Sciatic nerve (tissue), 2 donors: ENCODE measurements at places on chromosomes 4 and X.

- DNase-seq: no peak
Observed at GRCh38 chr4:13953083-13953482, 325.6 kb upstream of the BOD1L1 start.

DNA sequence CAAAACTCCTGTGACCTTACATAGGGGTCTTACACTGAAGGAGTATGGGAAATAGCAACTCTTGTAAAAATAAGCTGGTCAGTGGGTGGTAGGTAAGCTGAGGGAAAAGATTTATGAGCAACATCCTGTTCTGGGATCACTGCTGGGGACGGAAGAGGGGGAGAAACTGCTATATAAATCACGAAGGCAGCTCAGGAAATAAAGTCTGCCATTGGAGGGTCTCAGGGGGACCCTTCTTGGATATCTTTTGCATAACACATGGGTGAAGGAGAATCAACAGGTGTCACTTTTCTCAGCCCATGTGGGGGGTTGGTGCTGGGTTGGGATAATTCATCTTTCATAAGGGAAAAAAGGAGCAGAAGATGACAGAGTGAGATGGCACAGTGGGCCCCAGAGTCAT is 33.7 kb downstream of the AFF1 start:
- no peak for DNase-seq

DNA sequence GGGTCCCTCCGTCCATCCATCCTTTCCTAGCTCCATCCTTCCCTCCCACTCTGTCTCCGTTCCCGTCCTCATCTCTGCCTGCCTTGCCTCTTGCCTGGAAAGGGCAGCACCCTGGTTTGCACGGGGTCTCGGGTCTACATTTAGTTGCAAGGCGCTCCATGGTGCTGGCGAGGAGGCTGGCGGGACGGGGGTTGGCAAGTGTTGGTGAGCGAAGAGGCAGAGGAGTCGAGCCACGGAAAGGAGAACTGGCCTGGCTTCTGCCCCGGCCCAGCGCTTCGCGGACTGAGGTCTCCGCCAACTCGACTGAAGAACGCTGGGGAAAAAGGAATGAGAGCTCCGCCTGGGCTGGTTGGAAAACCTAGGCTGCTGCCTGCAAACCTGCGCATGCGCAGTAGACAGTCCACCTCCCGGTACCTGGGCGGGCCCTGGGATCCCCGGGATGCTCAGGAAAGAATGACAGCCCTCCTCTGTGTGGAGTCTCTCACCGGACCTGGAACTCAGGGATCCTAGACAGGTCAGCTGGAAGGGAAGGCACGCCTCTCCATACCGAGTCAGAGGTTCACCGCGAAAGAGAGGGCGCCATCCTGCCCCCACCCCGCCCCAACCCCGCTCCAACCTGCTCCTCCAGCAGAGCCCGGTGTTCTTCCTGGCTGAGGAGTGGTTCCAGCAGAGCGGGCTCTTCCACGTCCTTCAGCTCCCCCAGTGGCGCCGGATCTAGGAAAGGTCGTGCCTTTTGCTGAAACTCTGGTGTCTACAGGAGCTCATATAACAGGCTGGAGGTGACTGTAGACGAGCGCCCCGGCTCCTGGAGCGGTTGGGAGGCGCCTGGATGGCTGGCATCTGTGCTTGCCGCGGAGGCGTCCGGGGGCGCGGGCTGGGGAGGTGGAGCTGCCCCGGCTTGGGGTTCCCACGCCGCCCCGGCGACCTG is 6.0 kb downstream of the FRG2 start:
- no peak for DNase-seq

GRCh38 chr4:42440083-42440482 is 42.8 kb downstream of the SHISA3 start:
- DNase-seq: no peak

DNA sequence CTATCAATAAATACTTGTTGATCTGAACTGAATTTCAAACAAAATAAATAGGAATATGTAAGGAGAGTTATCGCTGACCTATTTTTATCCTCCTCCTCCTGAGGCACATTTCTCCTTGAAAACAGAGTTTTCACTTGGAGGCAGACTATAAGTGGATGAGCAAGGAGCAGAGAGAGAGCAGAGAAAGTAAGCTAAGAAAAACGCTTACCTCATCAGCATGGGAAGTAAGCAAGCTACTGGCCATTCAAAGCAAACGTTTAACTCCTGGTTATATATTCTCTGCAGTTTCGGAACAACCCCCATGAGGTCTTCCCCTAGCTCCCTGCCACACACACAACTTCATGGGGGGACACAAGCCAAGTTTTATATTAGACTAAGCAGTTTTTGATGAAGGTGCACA is 13.2 kb downstream of the ZDHHC9 start:
- no peak for DNase-seq

DNA sequence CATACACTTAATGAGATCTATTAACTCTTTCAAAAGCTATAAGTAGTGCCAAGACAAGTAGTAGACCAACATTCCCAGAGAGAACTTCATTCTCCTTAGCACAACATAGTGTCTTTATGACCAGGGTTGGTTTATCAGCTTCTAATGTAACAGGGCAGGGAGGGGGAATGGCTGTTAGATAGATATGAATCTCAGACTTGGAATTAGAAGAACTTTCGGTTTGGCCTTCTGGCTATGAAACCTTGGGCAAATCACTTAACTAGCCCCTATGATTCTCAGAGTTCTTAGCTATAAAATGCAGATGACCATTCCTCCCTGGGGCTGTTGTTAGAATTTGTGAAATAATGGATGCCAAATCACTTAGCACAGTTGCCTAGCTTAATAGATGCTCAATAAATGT is 132.2 kb downstream of the SLC10A7 start:
- no peak for DNase-seq

GRCh38 chr4:98546910-98547594 is 111.4 kb downstream of the TSPAN5 start:
- DNase-seq: peak; percentile 56

DNA sequence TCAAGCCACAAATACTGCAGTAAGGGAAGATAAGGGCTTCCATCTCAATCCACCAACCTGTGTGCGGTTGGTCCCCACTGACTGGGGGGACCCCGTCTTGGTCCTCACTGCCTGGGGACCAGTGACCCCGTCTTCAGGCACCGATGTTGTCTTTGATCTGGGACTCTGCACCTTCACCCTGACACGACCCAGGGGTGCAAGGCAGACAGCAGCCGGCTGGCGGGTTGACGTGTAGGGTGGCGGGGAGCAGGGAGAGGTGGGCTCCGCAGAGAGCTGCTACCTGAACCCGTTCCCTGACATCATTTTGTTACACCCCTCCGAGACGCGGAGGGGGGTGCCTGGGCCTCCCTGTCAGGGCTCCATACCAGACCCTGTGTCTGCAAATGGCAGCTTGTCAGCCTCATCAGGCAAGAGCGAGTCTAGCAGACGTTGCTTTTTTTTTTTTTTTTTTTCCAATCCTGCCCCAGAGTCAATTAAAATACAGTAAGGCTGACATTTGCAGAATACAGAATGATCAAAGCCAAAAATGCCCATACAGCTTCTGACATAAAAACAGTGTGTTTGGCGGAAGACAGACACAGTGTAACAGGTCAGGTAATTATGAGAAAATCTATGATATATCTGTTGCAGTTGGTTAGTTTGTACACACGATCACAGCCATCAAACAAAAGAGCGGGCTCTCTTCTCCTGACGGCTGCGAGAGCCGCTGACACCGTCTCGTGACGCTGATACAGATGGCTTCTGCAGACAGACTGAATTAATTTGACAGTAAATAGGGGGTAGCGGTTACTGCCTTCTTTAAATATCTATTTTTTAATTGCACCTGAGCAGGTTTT is 118.6 kb downstream of the CRLF2 start:
- DNase-seq: peak; percentile 30

GRCh38 chr4:37803348-37803973 is 23.0 kb upstream of the PGM2 start:
- DNase-seq: no peak

DNA sequence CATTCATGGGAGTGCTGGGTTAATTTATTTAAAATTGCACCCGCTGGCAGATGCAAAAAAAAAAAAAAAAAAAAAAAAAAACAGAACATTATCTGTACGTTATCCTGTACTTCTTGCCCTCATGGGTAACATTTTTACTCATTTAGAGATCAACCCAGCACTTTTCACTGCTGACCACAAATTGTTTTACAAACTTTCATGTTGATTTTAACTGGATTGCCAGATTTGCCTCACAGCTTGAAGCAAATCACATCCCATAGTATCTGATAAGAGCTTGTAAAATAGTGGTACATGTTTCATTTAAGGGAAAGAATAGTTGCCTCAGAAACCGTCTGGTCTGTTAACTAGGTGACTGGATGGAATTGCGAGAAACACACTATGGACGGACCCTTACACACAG is 640.8 kb downstream of the TRIML1 start:
- no peak for DNase-seq

- no peak for DNase-seq
Observed at GRCh38 chr4:53013873-53014775, 152.0 kb downstream of the RASL11B start.

- DNase-seq: peak; percentile 65
Observed at GRCh38 chr4:142126890-142127497, 490.6 kb downstream of the IL15 start.

DNA sequence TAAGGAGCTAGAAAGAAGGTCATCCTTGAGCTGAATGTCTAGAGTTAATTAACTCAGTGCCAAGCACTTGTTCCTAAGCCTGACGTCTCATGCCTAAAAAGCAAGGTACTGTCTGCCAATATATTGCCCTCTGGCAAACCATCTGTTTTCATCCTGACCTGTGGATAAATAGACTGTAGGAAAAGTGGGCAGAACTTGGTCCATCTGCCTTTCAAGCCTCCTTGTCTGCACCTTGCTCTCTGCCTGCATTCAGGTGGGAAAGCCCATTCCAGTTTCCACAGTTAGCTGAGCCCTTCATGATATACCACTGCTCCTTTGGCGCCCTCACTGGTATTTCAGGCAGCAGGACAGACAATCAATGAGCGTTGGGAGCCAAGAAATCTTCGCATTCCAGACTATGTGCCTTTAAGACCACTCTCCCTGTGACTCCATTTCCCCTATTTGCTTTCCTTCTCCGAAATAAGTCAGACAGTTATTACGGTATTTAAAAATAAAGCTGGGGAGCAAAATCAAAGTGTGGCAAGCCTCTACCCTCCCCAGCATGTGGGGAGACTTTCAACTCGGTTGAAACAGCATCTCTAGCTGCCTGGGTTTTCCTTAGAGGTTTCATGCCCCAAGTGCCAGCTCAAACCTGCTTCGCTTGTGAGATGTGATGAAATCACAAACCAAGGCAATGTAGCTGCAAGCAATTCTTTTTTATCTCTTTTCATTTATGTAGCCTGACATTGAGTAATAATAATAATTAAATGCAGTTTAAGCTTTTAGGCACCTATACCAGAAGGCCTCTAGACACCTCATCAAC is 2.5 kb upstream of the CCDC149 start:
- no peak for DNase-seq

DNA sequence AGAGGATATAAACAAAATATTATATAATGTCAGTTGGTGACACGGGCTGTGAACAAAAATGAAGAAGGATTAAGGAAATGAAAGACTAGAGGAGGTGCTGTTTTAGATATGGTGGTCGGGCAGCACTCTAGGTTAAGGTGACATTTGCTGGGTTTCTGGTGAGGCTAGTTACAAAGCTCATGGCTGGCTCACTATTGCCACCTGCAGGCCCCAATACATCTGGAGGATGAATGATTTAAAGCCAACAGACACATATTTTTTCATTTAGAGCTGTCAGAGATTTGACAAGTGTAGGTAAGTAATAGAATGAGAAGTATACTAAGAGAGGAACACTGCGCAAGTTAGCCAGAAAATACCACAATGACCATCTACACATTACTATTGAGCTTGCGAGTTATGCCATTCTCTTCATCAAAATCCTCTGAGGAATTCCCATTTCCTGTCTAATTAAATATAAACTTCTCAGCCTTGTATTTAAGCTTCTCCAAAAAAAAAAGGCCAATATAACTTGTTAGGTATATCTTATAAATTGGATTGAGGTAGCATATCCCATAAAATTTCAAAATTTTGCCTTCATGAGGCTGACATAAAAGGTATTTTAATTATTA is 6.4 kb upstream of the FGG start:
- peak; percentile 67 for DNase-seq

DNA sequence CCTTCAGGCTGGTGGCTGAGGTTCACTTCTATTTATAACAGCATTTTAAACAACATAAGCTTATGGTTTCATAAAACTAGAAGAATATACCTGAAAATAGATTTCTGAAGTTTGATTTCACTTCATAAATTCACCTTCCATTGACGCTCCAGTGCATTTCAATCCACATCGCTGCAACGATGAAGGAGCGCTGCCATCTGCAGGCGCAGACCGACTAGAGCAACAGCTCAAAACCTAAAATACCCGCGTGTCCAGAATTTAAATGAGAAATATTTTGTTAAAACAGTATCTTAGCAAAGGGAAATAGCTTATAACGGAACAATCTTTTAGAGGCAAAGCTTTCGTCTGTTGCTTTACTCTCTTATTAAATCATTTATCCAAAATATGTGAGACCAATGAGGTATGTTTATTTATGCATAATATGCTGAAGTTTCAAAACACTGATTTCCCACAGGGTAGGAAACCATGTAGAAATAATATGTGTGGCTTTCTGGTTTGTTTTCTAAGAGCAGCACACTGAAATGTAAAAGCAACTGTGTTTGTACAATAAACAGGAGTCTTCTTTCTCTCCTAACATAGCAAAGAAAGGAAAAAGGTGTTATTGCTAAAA is 816.4 kb upstream of the FRG1 start:
- no peak for DNase-seq

GRCh38 chr4:80077639-80078038 is 4.6 kb upstream of the ANTXR2 start:
- DNase-seq: no peak

DNA sequence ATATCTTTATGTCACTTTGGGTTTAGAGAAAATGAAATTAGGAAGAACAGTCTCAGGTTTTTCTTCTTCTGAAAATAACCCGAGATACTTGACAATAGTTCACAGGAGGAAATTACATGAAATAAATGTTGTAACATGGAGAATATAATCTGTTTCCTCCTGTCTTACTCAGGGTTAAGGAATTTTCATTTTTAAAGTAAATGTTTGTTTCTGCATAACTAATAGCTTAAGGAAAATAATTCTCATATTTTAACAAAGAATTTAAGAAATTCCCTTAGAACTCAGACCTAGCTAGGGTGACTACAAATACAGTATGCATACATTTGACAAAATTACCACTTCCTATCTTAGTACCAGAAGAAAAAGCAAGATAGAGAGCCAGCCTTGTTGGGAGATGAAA is 17.2 kb upstream of the SPRY1 start:
- no peak for DNase-seq

GRCh38 chr4:40963897-40964478 is 214.2 kb downstream of the NSUN7 start:
- DNase-seq: no peak

GRCh38 chrX:129565046-129565650 is 25.1 kb downstream of the OCRL start:
- DNase-seq: no peak

DNA sequence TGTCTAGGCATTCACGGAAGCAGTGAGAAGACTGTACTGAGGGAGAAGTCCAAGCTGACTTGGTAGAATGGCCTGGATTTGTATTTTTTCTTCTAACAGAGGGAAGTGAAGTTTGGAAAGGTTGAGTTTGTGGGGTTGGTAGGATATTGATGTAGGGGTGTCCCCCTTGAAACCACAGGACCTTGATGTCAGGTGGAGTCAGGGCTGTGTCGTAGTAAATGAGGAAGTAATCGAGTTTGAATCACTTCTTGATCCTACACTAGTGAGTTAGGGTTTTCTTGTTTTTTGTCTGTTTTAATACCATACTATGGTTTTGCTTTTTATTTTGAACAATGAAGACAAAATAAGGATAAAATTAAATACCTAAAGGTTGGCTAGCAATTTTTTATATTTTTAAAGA is 30.1 kb upstream of the ANAPC4 start:
- DNase-seq: no peak
